ENCODE measurements at places on chromosomes 13 and 19. TPM values are rescaled to one million over a fixed set of nuclear protein-coding genes. Genes with fewer than 3 reads are reported as not detected.

The NAA16 gene
- 62.3 TPM for total RNA-seq

GRCh38 chr13:109157275-109157674 is 527.9 kb downstream of the MYO16 start:
- no peak for DNase-seq
- H3K27me3 ChIP-seq = no peaks in the 10 kb centered on the region
- no peaks in the 10 kb centered on the region for H3K4me1 ChIP-seq
- H3K27ac ChIP-seq = no peak overlapping the region
- no peak overlapping the region for H3K4me3 ChIP-seq

- no peaks in the 10 kb centered on the region for H3K4me1 ChIP-seq
- DNase-seq = no peak
These were observed 156.4 kb downstream of the UQCRFS1 start for GRCh38 chr19:29056535-29056934.

GRCh38 chr13:40165316-40165932 is 501.0 kb downstream of the FOXO1 start:
- DNase-seq = no peak
- H3K4me3 ChIP-seq = no peak overlapping the region
- H3K27ac ChIP-seq = no peak overlapping the region

DNA sequence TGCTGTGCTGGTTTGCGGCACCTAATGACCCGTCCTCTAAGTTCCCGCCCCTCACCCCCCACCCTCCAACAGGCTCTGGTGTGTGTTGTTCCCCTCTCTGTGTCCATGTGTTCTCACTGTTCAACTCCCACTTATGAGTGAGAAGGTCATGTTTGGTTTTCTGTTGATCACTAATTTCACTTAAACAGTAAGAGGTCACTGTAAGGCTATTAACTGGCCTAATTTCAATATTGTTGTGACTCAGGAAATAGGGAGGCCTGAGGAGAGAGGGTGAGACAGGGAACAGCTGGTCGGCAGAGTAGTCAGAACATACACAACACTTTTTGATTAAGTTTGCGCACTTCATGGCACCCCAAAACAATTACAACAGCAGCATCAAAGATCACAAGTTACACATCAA is 15.6 kb downstream of the TUBGCP3 start:
- peaks cover 25% of the 10 kb centered on the region for H3K4me1 ChIP-seq
- H3K27ac ChIP-seq = no peak overlapping the region
- DNase-seq = no peak
- peaks cover 9% of the 10 kb centered on the region for H3K36me3 ChIP-seq
- H3K4me3 ChIP-seq = no peak overlapping the region

DNA sequence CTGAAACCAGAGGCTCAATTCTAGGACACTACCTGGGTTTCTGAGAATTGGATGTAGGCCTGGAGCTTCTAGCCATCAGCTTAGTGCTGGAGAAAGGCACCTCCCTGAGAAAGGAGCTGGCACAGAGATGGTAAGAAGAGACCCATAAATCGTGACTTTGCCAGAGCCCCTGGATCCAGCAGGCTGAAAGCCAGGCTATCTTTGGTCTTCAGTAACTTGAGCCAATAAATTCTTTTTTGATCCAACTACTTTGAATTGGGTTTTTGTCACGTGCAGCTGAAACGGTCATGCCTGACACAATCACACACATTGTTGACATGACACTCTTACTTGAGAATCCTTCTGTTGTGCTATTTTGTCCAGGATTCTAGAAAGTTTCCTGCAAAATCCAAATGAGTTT is 103.4 kb downstream of the LHFPL6 start:
- no peak overlapping the region for H3K4me3 ChIP-seq
- H3K27me3 ChIP-seq = no peaks in the 10 kb centered on the region
- H3K27ac ChIP-seq = no peak overlapping the region
- no peaks in the 10 kb centered on the region for H3K4me1 ChIP-seq

GRCh38 chr19:1009981-1010538 is 9.8 kb downstream of the GRIN3B start:
- no peaks in the 10 kb centered on the region for H3K27me3 ChIP-seq
- no peaks in the 10 kb centered on the region for H3K4me1 ChIP-seq
- no peak overlapping the region for H3K4me3 ChIP-seq
- no peak for DNase-seq
- no peak overlapping the region for H3K27ac ChIP-seq
- H3K36me3 ChIP-seq = peaks cover 26% of the 10 kb centered on the region

GRCh38 chr13:55160867-55161266 is 1979.9 kb upstream of the PRR20A start:
- H3K27ac ChIP-seq = no peak overlapping the region
- no peaks in the 10 kb centered on the region for H3K27me3 ChIP-seq
- no peak for DNase-seq
- no peaks in the 10 kb centered on the region for H3K4me1 ChIP-seq
- no peaks in the 10 kb centered on the region for H3K36me3 ChIP-seq

DNA sequence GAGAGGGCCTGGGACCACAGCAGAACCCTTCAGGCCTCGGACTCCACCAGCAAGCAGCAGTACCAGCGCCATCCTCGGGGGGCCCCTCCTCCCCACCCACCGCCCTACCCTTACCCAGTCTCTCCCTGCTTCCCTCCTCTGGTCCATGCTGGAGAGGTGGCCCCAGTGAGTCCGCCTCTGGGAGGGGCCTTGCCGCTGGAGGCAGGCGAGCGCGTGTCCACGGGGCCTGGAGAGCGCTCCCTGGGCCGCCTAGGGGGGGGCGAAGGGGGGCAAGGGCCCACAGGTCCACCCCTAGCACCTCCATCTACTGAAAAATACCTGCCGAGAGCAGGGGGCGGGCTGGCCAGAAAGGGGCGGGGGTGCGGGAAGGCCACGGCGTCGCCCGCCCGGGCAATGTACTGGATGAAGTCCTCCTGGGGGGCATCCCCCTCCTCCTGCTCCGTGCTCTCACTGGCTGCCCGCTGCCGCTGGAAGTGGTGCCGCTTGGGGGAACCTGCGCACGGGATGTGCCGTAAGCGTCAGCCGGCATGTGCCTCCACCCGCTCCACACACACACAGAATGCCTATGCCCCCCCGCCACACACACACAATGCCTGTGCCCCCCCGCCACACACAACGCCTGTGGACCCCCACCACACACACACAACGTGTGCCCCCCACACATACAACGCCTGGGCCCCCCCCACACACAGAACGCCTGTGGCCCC is 6.9 kb downstream of the CBARP start:
- H3K36me3 ChIP-seq = no peaks in the 10 kb centered on the region
- no peak overlapping the region for H3K27ac ChIP-seq
- no peak for DNase-seq
- no peaks in the 10 kb centered on the region for H3K27me3 ChIP-seq

The FGF22 gene
- total RNA-seq = 1.9 TPM

DNA sequence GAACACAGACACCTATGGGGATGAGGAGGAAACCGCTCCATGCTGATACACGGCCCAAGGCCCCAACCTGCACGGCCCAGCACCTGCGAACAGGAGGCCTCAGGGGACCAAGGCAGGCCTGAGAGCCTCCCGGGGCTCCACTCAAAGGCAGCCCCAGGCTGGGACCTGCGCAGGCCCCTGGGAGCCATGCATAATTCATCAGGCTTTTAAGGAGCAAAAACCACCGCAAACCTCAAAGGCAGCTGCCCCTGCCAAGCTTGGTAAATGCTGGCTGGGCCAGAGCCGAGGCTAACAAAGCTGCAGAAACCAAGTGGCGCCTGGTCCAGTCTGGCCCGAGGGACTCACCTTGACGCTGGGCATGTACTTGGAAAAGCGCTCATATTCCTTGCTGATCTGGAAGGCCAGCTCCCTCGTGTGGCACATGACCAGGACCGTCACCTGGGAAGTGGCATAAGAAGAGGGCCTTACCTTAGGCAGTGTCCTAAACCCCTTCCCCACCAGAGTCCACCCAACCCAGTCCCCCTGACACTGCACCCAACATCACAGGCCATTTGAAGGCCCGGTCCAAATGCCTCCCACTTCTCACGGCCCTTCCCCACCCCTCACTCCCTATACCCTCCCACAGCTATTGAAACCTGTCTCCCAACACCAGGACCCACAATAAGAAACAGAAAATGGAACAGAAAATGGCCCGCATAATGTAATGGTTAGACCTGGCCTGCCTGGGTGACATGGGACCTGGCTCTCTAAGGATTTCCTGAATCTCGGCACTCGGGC is 7.8 kb downstream of the DDX39A start:
- DNase-seq = peak; percentile 35
- H3K27ac ChIP-seq = peak overlapping the region; percentile 8
- peaks cover 64% of the 10 kb centered on the region for H3K36me3 ChIP-seq
- peaks cover 80% of the 10 kb centered on the region for H3K4me1 ChIP-seq
- no peaks in the 10 kb centered on the region for H3K27me3 ChIP-seq

DNA sequence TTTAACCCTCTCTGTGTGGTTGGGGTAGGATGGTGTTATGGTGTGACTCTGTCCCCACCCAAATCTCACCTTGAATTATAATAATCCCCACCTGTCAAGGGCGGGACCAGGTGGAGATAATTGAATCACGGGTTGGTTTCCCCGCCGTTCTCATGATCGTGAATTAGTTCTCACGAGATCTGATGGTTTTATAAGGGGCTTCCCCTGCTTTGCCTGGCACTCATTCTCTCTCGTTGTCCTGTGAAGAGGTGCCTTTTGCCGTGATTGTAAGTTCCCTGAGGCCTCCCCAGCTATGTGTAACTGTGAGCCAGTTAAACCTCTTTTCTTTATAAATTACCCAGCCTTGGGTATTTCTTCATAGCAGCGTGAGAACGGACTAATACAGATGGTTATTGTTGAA is 68.8 kb downstream of the ARHGEF7 start:
- H3K4me1 ChIP-seq = peaks cover 95% of the 10 kb centered on the region
- no peaks in the 10 kb centered on the region for H3K36me3 ChIP-seq
- no peak for DNase-seq
- no peaks in the 10 kb centered on the region for H3K27me3 ChIP-seq
- no peak overlapping the region for H3K4me3 ChIP-seq

GRCh38 chr13:44294876-44295275 is 78.7 kb upstream of the SERP2 start:
- H3K27me3 ChIP-seq = no peaks in the 10 kb centered on the region
- no peak overlapping the region for H3K27ac ChIP-seq
- H3K4me3 ChIP-seq = no peak overlapping the region
- DNase-seq = no peak

DNA sequence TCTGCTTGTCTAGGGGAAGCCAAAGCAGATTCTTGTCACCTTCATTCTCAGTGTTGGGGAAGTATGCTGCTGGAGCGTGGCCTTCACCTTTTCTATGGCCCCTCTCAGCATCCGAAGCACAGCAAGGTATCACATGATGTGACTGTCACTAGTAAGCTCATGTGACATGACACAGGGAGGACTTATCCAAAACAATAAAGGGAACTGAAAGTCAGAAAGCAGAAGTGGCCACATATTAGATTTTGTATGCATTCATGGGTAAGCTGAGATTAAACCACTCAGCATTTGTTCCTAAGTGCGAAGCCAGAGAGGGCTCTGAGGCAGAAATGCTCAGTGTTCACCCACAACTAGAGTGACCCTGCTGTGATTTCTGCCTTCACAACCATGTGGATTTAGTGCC is 72.8 kb upstream of the PCDH8 start:
- H3K4me1 ChIP-seq = no peaks in the 10 kb centered on the region
- no peak for DNase-seq
- no peaks in the 10 kb centered on the region for H3K27me3 ChIP-seq
- no peak overlapping the region for H3K4me3 ChIP-seq
- H3K36me3 ChIP-seq = no peaks in the 10 kb centered on the region
- no peak overlapping the region for H3K27ac ChIP-seq

The CPB2 gene
- total RNA-seq = not detected

DNA sequence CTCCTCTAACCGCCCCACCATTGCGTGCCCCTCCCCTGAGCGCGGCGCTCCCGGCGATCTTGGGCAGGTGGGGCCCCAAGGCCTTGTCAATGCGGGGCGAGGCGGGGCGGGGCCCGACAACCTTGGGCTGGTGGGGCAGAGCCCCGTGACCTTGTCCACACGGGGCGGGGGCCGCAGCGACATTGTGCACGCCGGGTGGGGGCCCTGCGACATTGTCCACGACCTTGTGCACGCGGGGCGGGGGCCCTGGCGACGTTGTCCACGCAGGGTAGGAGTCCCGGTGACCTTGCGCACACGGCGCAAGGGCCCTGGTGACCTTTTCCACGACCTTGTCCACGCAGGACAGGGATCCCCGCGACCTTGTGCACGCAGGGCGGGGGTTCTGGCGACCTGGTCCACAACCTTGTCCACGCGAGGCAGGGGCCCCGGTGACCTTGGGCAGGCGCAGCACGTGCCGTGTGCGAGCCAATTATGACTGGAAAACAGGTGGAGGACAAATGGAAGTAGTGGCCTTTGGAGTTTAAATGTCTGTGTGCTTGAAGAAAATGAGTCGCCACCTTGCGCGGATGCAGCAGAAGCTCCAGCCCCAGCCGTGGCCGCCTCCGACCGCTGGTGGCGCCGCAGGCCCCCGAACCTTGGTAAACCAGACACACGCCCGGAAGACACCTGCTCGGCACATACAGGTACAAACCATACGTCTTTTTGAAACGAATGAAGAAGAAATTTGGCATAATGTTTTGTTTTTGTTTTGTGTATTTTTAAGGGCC is 62.6 kb downstream of the LATS2 start:
- H3K27ac ChIP-seq = no peak overlapping the region
- DNase-seq = no peak
- H3K4me3 ChIP-seq = no peak overlapping the region
- no peaks in the 10 kb centered on the region for H3K36me3 ChIP-seq
- no peaks in the 10 kb centered on the region for H3K27me3 ChIP-seq

DNA sequence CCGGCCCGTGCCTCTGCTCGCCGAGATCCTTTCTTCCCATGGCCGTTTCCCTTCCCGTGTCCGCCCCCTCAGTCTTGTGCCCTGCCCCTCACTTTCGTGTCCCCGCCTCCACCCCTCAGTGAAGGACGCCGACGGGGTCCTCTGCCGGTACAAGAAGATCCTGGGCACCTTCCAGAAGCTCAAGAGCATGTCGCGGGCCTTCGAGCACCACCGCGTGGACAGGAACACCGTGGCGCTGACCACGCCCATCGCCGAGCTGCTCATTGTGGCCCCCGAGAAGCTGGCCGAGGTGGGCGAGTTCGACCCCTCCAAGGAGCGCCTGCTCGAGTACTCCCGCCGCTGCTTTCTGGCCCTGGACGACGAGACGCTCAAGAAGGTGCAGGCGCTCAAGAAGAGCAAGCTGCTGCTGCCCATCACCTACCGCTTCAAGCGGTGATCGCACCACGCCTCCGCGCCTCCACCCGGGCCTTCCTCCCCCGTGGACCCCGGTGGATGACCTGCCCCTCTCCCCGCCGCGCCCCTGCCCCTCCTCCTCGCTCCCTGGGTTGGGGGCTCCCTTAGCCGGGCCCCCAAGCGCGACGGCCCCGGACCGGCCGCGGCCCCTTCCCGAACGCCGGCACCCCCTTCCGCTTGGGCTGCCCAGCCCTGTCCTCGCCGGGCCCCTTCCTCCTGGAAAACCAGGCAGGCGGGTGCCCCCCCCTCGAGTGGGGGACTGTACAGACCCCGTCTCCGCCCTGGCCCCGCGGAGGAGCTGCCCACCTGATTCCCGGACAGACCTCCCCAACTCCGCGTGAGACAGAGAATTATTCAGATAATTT is 2.3 kb upstream of the U2AF2 start:
- H3K27me3 ChIP-seq = no peaks in the 10 kb centered on the region
- H3K36me3 ChIP-seq = no peaks in the 10 kb centered on the region
- DNase-seq = no peak
- H3K27ac ChIP-seq = no peak overlapping the region
- H3K4me1 ChIP-seq = peaks cover 39% of the 10 kb centered on the region
- no peak overlapping the region for H3K4me3 ChIP-seq
